ENCODE measurements at places on chromosomes 7 and 10. TPM values are rescaled to one million over a fixed set of nuclear protein-coding genes. Genes with fewer than 3 reads are reported as not detected.

The SFTPA1 gene
- total RNA-seq: not detected

The MYOZ1 gene
- total RNA-seq: not detected

The PLXNA4 gene
- total RNA-seq: 5.9 TPM

The DYDC1 gene
- total RNA-seq: not detected

The CRTAC1 gene
- total RNA-seq: not detected

The PODXL gene
- 1.1 TPM for total RNA-seq

The NAT16 gene
- total RNA-seq: not detected

The MYL10 gene
- total RNA-seq: not detected

The CLRN3 gene
- not detected for total RNA-seq

The SHTN1 gene
- 0.10 TPM for total RNA-seq

The PTF1A gene
- not detected for total RNA-seq

The C1QL3 gene
- not detected for total RNA-seq

The EGFR gene
- total RNA-seq: not detected

The PTPN20 gene
- total RNA-seq: 0.20 TPM

The MEOX2 gene
- total RNA-seq: not detected

The PON1 gene
- not detected for total RNA-seq

The RSU1 gene
- total RNA-seq: 89.8 TPM

The TSPAN13 gene
- 0.61 TPM for total RNA-seq

The DTX2 gene
- total RNA-seq: 40.0 TPM

The ENKUR gene
- 0.12 TPM for total RNA-seq

The SMO gene
- not detected for total RNA-seq

The TMEM176B gene
- total RNA-seq: not detected

The SPDYE16 gene
- total RNA-seq: 0.05 TPM

The SPDYE9 gene
- total RNA-seq: not detected

The CFTR gene
- total RNA-seq: not detected

The GIMAP6 gene
- total RNA-seq: 170 TPM

The TSPAN15 gene
- total RNA-seq: 12.0 TPM

The PLAU gene
- total RNA-seq: 1.1 TPM

The UCMA gene
- not detected for total RNA-seq

The ZNF804B gene
- total RNA-seq: not detected

The CFAP70 gene
- 0.44 TPM for total RNA-seq

The CPA2 gene
- total RNA-seq: not detected
